ENCODE measurements at places on chromosomes 2 and 18.

DNA sequence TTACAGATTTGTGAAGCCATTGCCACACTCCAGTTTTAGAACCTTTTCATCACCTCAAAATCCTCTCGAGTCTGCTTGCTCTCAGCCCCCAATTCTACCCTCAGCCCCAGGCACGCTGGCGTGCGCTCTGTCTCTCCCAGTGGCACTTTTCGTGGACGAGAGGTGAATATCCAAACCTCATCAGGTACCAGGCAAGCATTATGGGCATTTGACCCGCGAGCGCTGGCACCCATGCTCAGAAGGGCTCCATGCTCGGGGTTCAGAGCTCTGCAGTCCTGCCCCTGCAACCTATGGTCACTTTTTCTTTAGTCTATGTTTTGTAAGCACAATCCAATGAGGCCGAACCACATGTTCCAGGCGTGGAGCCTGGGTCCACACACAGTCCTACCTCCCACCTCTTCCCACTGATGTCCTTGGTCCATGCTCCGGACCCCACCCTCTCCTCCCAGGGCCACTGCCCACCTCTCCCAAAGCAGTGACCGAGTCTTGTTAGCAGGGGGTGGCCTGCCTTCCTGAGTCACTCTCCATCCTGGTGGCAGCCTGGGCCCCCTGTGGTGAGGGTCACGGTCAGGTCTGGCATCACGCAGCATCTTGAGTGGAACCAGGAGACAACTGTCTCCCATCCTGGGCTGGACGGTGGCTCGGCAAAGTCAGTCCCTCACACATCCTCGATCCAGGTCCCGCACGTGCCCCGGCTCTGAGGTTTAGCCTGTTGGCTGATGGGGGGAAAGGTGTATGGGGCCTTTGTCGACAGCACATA is 256.9 kb downstream of the NDUFA10 start:
- DNase-seq: no peak

GRCh38 chr2:207163756-207164005 is 2.1 kb downstream of the KLF7 start:
- DNase-seq: no peak

DNA sequence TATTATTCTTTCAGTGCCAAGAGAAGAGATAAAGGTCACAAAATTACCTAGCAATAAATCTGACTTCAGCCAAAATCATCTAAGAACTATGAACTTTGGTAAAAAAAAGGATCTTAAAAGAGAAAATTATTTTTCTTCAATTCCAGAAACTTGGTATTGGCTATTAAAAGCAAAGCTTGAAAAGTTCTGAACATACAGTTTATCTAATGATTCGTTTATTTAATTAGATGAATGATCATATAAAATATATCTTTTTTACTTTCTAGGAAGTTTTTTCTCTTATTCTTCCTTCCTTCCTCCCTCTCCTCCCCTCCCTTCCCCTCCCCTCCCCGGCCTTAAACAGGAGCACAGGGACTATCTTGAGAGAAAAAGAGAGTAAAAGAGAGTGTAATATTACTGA is 536.1 kb downstream of the SOX11 start:
- DNase-seq: no peak

DNA sequence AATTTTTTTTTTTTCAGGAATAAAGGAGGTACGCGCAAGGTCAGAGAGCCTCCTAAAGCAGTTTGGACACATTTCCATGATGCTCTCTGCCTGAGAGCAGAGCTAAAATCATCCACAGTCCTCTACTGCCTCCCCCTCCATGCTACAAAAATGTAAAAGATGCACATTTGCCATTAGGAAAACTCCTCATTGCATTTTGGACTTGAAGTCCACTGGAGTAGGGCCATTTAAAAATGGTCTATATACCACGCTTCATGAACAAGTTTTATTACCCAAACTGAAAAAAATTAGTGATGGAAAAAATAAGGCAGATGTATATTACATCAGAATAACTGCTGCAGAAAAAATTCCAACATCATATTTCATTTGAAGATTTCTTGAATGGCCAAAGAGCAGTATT is 256.0 kb downstream of the AFF3 start:
- DNase-seq: no peak

DNA sequence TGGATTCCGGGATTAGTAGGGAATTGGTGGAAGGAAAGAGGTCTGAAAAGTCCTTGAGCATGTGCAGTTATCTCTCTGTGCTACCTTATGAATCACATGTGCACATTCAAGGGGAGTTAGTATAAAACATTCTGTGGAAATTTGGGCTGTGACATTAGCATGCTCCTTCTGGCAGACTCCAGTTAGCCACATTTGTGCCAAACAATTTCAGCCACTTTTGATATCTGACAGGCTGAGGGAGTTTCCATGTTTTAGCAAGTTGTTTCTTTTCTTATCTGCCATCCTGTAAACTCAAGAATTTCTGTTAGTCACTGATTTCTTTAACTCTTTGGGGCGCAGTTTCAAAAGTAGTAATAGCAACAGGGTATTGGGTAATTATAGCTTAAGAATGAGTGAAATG is 28.3 kb upstream of the GYPC start:
- no peak for DNase-seq

GRCh38 chr18:45602926-45603325 is 12.3 kb upstream of the SLC14A2 start:
- no peak for DNase-seq

DNA sequence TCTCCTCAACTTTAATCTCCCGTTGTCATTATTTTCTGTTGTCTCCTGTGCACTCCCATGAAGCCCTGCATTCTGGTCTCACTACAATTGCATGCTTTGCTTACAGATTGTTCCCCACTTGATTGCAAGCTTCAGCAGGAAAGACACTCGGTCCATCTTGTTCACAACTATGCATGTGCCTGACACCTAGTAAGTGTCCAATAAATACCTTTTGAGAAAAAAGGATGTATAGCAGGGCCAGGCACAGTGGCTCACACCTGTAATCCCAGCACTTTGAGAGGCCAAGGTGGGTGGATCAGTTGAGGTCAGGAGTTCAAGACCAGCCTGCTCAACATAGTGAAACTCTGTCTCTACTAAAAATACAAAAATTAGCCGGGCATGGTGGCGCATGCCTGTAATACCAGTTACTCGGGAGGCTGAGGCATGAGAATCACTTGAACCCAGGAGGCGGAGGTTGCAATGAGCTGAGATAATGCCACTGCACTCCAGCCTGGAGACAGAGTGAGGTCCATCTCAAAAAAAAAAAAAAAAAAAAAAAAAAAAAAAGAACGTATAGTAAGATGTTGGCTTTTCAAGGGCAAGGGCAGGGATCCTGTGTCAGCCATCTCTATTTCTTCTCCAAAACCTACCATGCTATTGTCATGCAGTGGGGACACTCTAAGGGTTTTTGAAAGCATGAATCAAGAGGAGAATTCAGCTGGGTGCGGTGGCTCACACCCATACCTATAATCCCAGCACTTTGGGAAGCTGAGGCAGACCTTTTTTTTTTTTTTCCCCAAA is 338.3 kb downstream of the MYCN start:
- no peak for DNase-seq

DNA sequence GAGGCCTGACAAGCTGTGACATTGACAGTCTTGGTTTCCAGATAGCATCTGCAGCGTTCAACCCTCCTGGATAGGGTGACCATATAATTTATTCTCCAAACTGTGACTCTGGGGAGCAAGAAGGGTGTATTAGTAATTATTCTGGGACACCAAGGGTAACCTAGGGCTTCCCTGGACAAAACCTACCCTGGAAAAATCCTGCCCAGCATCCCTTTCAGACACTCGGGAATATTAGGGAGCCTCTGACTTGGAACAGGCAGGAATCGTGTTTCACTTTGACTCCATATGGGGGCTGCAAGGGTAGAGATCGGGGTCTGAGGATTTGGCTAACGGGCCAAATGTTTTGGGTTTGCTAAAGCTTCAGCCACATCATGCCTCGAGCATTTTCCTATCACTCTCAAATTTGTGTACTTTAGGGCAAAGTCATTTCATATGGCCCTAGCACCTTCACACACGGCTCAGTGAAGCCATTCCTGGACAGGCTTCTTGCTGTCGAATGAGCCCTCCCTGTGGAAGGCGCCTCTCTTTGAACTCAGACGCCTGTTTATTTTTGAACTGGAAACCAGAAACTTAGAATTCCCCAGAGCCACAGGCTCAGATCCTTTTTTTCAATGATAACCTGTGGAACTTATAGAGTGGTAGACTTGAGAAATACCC is 129.9 kb downstream of the DDX1 start:
- DNase-seq: no peak

DNA sequence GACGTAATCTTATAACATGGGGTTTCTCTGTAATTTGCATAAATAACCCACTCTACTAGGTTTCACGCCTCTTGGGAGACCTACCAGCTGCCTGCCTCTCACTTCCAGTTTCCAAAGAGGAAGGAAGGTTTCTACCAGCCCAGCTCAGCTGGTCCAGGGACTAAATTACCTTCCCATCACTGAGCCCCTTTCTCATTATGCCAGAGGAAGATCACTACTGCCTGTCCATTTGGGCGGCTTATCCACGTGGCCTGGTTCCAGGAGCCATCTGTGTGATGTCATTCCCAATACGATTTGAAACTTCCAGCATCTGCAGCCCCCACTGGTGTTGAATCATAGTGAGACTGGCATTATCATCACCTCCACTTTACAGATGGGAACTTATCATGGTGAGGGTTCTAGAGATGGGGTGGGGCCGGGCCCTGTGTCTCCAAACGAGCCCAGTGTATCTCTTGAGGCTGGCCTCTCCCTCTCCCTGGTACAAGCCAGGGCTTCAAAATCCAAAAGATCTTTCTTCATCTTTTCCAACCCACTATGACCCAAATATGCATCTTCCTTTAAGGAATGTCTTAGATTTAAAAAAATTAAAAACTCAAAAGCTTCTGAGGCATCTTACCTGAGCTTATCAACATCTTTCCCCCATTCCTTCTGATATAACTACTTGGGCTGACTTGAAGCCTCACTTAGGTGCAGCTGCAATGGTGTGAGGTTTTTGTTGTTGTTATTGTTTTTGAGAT is 140.8 kb downstream of the DDX1 start:
- no peak for DNase-seq

DNA sequence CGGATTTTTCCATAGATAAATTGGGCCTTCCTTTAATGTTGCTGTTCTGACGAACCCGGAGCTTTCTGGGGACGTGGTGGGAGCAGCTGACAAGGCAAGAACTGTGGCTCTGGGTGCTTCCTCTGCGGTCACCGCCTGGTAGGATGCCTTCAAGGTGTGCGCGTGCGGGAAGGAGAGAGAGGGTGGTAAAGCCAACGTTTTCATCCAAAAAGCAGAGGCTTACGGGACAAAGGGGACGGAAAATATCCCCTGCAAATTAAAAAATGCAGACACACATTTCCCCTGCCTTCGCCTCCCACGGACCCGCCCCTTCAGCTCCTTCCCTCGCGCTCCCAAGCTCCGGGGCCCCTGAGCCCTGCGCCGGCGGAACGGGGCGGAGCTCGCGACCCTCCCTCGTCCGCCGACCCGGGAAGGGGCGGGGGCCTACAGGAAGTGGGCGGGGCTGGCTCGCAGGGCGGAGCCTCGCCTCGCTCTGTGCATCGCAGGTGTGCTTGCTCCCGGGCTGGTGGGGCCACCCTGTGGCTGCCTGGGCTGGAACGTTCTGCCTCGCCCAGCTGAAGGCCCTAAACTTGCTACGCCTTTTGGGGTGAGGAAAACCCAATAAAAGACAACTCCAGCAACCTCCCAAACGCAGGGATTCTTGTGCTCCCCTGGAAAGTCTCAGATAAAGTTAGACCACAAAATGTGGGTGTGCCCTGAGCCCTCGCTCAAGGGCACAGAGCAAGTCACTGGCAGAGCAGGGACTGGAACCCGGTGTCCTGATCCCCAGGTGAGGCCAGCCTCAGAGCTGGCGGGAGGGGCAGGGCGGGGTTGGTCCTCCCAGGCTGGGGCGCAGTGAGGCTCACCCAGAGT is 25.4 kb upstream of the SLC66A3 start:
- no peak for DNase-seq

- no peak for DNase-seq
Observed at GRCh38 chr2:238763471-238763995, 84.4 kb upstream of the TWIST2 start.

DNA sequence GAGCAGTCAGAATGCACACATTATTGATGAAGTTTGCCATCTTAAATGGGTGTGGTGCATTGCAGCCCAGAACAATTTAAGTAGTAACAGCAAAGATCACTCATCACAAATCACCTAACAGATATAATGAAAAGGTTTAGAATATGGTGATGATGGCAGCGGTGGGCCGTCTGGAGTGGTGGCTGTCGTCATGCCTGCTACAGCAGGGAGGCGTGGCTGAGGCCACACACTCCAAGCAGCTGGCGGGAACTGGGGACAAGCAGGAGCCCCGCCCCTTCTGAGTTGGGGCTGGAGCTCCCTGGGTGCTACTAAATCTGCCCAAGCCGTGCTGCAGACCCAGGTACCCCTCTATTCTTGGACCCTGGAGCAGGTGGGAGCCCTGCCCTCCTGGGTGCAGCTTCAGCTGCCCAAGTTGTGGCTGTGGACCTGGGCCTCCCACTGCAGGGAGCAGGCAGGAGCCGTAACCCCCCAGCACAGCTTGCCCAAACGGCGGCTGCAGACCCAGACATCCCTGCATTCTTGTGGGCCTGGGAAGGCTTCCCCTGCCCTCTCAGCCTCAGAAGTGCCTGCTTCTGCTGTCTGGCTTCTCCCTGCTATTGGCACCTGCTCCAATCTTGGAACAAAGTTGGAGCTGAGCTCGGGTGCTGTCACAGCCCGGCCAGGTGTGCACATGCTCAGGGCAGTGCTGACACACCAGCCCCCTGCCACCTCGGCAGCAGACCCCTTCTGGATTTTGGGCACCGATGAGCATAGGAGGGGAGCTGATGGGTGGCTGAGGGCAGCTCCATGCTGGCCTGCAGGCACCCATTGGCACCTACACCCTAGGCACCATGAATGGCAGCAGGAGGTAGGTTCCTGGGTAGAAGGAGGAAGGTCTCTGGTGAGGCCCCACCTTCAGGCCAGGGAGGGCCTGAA is 149.3 kb downstream of the EHBP1 start:
- DNase-seq: no peak
